GM12865 (cell line): ENCODE measurements at places on chromosomes 3 and 15.

DNA sequence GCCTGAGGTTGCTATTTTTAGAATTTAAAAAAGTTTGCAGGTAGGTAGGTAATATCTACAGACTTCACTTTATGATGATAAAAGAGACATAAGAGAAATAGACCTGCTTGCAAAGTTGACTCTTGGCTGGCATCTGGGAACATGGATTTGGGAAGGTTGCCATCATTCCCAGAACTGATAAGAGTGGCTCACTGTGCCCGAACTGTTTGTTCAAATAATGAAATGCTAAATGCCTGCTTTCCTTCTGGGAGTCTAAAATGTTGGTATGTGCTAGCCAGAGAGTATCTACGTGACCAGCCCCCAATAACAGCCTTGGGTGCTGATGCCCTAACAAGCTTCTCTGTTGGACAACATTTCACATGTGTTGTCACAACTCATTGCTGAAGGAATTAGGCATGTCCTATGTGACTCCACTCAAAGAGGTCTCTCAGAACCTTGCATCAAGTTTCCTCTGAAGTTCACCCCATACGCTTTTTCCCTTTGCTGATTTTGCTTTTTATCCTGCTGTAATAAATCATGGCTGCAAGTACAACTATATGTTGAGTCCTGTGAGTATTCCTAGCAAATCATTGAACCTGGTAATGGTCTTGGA lies 95.5 kb downstream of the FHIT start:
- DNase-seq = no peak

DNA sequence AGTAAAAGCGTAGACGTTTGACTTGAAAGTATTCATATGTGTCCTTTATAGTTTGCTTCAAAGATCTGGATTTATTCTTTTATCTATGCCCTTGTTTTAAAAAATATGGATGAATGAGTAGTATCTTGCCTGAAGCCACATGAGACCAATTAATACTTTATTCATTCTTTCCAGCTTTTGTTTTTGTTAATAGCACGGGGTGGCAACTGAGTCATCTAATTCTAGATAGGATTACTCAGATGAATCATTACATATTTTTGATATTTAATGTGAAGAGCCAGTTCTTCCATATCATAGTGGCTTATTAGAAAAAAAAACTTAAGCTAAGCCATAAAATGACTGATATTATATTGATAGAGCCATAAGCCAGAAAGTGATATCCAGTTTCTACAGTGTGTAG lies 121.9 kb downstream of the BBX start:
- DNase-seq = no peak

DNA sequence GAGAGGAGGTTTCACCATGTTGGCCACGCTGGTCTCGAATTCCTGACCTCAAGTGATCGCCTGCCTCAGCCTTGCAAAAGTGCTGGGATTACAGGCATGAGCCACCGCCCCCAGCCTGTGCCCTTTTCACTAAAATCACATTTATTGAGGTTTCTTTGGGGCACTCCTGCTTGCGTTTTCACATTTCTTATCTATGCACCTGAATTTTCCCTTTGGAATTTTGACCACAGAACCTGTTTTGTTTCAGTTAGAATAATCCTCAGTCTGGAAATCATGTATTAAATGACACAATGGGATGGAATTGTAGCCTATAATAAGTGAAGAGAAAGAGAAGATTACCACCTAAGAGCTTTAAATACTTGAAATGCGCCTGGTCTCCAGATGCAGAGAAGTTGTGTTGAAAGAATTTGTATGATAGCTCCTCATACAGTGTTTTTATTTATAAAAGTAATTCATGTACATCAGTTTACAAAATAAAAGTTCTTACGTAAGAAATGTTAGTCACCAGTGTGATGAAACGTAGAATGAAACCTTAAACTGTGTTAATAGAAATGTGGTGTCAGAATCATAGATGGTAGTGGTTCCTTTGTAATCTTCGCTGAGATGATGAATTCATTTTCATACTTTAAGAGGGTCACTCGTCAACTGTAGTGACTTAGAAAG lies 107.0 kb downstream of the TCF12 start:
- DNase-seq = no peak

DNA sequence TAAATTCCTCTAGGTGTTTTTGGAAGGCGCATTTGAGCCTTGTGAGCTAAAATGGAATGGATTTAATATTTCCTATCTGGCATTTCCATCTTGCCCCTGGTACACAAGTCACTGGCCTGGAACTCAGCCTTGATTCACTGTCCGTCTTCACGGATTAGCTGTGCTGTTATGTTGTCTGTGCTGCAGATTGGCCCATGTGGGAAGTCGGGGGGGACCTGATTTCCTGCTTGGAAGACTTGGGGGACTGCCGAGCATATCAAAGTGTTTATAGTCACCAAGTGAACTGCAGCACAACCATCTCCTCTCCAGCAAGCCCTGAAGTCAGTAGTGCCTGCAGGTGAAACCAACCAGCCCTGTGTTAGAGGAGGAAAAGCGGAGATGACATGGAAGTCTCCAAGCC lies 12.2 kb downstream of the GHRL start:
- no peak for DNase-seq
